ENCODE measurements at places on chromosomes 5 and 9.

- DNase-seq, result no peak
Measured at GRCh38 chr5:110056580-110057114, 366.9 kb downstream of the MAN2A1 start.

DNA sequence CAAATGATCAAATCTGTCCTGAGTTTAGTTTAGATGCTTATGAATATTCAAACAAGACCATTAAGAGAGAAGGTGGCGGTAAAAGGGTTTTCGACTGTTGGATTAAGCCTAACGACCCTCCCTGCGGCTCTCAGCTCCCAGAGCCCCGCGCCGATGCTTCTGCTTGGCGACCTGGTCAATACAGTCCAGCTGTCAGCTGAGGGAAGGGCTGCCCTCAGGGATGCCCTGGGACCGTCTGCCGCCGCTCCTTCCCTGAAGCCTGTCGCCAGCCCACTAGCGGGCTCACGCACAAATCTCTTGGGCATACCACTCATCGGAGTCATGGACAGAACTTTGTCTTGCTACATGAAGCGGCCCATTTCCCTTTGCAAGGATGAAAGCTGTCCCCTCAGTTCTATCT lies 136.6 kb upstream of the RAPGEF1 start:
- DNase-seq, result no peak

DNA sequence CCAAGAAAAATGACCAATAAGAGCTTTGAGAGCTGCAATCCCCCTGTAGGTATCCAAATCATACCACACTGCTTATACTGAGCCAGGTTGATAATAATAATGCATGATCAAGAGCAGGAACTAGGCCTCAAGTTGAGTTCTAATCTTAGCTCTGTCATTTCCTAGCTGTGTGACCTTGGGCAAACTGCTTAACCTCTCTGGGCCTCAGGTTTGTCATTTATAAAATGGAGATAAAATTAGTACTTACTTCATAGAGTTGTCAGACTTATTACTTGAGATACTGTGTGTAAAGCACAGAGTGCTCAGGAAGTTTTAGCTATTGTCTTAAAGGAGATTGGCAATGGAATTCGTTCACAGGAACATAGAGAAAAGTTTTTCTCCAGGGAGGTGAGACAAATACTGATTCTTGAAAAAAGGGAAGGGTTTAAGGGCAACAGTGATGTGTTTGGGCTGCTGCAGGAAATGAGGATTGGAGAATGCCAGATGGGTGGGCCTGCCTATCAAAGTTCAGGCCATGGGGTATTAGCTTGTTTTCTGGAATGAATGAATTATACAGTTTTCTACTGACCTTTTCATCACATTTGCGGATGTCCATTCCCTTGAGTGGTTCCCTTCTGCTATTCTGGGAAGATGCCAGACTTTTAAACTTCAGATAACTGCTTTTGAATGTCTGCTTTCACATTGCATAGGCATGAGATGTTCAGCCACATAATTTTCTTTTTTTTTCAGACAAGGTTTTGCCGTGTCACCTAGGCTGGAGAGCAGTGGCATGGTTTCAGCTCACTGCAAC lies 10.2 kb upstream of the ATP6V0E1 start:
- DNase-seq, result no peak

DNA sequence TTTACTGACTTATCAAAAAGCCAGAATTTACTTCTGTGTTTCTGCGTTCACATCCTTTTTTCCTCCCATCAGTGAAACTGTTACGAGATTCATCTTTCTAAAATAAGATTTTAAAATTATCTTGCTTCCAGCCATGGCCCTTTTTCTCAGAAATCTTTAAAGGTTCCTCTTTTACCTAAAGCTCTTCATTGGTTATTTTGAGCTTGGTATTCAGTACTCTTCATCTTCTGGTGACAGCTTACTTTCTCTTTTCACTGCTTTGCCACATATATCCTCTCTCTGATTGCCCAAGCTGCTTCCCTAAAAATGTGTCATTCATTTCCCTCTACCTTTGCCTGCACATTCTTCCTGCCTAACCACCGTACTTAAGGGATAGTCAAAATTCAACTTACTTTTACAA lies 32.3 kb downstream of the TGFBR1 start:
- peak; percentile 52 for DNase-seq

GRCh38 chr9:113528811-113529210 lies 65.3 kb downstream of the RGS3 start:
- DNase-seq, result no peak

GRCh38 chr9:38141746-38142591 lies 72.9 kb upstream of the SHB start:
- no peak for DNase-seq

DNA sequence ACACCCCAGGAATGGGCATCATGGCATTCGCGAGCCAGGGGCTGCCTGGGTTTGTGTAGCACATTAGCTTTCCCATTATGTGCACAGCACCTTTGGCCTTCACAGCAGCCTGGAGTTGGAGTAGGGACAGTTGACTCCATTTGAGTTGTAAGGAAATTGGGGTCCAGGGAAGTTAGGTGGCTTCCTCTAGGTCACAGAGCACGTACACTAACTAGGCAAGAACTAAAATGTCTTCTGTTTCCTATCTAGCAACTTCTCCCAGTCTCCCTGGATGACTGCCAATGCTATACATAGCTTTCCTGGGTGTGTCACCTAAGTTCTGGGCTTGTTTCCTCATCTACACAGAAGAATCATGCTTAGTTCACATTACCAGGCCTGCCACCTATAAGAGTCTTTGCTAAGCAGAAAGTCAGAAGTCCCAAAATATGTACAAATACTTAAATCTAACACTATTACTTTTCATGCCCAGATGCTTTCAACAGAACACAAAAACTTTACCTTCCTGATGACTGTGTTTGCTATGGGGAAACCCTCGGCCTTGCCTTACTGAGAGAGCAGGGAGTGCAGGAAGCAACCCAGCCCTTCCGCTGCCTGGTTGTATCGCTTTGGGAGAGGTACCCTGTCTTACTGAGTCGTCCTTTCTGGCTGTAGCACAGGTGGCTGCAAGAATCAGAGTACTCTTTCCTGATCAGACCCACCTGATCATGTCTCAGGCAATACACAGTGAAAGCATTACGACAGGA lies 12.0 kb downstream of the MACROH2A1 start:
- DNase-seq, result peak; percentile 70

GRCh38 chr5:32837211-32837610 lies 126.1 kb downstream of the NPR3 start:
- DNase-seq, result no peak

DNA sequence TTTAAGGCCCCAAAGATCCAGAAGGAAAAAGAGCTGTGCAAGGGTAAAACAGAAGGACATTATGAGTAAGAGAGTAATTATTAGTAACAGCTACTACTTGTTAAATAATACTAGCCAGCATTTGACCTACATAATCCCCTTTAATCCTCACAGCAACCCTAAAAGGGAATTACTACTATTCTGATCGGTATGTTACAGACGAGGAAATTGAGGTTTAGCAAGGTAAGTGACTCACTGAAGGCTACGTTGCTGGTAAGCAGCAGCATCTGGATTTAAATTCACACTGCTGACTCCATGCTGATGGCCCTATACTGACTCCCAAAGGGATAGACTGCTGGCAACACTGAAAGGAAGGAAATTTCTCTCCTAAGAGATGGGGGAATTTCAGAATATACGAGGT lies 3.7 kb upstream of the FSD1L start:
- DNase-seq, result no peak

- DNase-seq, result no peak
Measured at GRCh38 chr5:150285114-150285513, 4.5 kb downstream of the CAMK2A start.

DNA sequence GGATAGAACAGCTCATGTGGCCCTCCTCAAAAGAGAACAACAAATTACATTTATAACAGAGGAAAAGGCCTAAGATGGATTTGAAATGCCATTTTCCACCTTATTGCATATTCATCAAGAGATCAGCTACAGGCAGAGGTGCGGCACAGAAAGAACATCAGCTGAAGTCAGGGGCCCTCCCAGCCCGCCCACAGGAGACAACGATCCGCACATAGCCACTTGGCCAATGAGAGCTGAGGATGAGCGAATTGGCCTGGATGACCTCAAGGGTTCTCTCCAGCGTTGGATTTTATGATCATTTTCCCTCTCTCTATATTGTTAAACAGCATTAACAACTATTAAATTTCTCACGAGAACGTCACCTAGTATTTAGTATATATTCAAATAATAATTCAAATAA lies 97.6 kb downstream of the GNAQ start:
- no peak for DNase-seq

- no peak for DNase-seq
Measured at GRCh38 chr5:6604341-6604740, 28.5 kb downstream of the NSUN2 start.

GRCh38 chr9:101371813-101372212 lies 13.0 kb downstream of the BAAT start:
- DNase-seq, result no peak

DNA sequence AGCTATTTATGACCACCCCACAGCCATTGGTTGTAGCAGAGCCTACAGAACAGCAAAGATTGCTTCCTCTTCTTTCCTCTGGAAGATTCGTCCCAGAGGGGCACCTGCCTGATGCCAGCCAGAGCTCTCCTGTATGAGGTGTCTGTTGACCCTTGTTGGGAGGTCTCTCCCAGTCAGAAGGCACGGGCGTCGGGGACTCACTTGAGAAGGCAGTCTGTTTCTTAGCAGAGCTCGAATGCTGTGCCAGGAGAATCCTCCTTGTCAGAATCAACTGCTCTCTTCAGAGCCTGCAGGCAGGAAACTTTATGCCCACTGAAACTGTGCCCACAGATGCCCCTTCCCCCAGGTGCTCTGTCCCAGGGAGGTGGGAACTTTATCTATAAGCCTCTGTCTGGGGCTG lies 479.5 kb upstream of the IZUMO3 start:
- no peak for DNase-seq

DNA sequence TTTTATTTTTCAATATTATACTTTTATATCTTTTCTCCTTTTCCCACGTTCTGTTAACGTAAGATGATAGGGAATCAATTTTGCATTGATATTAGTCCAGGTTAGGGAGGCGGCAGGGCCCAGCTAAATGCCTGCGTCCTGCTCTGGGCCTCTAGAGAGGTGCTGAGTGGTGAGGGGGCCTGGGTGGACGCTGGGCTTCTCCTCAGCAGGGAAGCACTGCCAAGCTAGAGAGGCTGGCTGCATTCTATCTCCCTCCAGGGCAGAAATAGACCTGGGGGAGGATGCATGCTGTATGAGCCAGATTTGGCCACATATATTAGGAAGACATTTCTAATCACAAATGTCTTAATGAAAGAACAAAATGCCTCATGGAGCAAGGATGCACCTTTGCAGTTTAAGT lies 43.6 kb upstream of the NKX2-5 start:
- DNase-seq, result no peak

DNA sequence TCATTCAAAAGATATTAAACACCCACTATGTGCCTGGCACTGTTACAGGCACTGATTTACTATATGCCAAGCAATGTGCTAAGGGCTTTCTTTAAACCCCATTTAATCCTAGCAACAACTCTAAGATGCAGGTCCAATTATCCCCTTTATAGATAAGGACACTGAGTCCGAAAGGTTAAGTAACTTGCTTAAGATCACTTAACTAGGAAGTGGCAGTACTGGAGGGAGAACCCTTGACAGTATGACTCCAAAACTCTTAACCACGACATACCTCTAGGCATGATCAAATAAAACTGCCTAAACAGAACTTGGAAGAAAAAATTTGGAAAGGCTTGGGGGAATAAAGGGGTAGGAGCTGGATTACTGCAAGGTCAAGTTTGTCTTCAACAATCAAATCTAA lies 1.7 kb downstream of the RAB14 start:
- no peak for DNase-seq

- peak; percentile 60 for DNase-seq
Measured at GRCh38 chr9:117777823-117778222, 73.6 kb downstream of the TLR4 start.

DNA sequence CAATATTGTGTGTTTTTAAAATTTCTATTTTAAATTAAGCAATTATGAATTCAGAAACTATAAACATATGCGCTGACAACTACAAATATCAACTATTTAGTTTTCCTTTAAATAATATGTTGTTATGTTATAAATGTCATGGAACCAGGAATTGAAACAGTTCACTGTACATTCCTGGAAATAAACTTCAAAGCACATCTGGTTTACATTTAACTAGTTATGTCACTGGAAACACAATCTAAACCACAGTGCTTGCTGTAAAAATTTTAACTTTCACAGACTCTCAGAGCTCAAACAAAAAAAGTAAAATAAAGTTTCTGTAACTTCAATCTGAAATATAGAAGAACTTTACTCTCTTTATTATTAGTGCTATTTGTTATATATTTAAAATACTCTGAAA lies 179.2 kb downstream of the FBN2 start:
- DNase-seq, result no peak

- DNase-seq, result no peak
Measured at GRCh38 chr9:33445389-33446239, 1.8 kb downstream of the AQP3 start.

- DNase-seq, result no peak
Measured at GRCh38 chr5:73412597-73412988, 36.0 kb downstream of the FOXD1 start.

- DNase-seq, result no peak
Measured at GRCh38 chr9:126636983-126637798, 23.5 kb downstream of the LMX1B start.

- DNase-seq, result no peak
Measured at GRCh38 chr9:123138163-123138562, 104.7 kb downstream of the GPR21 start.

All from HL-60 (cell line).